T-helper 9 cell (primary cell): ENCODE measurements at places on chromosomes 7 and 10.

- DNase-seq, result no peak
These were observed 31.3 kb downstream of the TMEM270 start for GRCh38 chr7:73892003-73892999.

DNA sequence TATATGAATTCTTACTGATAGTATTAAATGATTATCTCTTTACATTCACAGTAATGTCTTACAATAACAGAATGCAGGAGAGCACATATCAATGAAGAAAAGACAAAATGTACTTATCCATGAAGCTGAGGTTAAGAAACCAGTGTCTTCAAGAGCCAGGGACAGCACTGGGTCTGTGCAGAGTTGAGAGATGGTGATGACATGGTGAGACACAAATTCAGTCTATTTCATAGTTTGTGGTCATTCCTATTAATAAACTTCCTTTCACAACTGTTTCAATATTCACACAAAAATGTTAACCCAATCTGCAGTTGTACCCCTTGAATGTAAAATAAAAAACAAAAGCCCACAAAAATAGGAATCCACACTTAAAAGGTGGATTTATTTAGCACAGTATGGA is 5.3 kb upstream of the MAGI2 start:
- no peak for DNase-seq

- DNase-seq, result no peak
These were observed 434.1 kb downstream of the GRM8 start for GRCh38 chr7:126818393-126819196.

- DNase-seq, result no peak
These were observed 2.2 kb upstream of the FZD8 start for GRCh38 chr10:35644050-35644950.

GRCh38 chr7:70303780-70304179 is 705.5 kb downstream of the AUTS2 start:
- no peak for DNase-seq

GRCh38 chr10:110008518-110009339 is 945 bp downstream of the ADD3 start:
- peak; percentile 29 for DNase-seq

- DNase-seq, result no peak
These were observed 618.6 kb upstream of the CNTNAP2 start for GRCh38 chr7:145497911-145498525.

- no peak for DNase-seq
These were observed 130.6 kb downstream of the SPAG6 start for GRCh38 chr10:22475651-22476600.

GRCh38 chr10:121076776-121077715 is 225.9 kb downstream of the WDR11 start:
- no peak for DNase-seq

DNA sequence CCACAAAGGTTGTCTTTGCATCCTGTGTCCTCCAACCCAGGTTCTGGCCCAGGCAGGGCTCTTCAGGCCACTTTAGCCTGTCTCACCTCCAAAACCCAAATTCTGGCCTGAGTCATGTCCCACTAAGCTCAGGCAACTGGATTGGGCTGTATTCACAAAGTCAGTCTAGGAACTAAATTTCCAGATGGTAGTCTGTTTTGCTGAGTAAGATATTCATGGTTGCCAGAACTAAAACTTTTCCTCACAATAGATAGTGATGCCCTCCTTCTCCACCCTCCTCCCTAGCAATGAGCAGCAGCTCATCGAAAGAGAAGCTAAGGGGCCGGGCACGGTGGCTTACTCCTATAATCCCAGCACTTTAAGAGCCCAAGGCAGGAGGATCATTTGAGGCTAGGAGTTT is 2.9 kb upstream of the ZNF713 start:
- DNase-seq, result no peak

GRCh38 chr7:158680754-158681153 is 23.9 kb downstream of the NCAPG2 start:
- DNase-seq, result no peak

- DNase-seq, result no peak
These were observed 6.8 kb upstream of the MACC1 start for GRCh38 chr7:20224025-20224424.

DNA sequence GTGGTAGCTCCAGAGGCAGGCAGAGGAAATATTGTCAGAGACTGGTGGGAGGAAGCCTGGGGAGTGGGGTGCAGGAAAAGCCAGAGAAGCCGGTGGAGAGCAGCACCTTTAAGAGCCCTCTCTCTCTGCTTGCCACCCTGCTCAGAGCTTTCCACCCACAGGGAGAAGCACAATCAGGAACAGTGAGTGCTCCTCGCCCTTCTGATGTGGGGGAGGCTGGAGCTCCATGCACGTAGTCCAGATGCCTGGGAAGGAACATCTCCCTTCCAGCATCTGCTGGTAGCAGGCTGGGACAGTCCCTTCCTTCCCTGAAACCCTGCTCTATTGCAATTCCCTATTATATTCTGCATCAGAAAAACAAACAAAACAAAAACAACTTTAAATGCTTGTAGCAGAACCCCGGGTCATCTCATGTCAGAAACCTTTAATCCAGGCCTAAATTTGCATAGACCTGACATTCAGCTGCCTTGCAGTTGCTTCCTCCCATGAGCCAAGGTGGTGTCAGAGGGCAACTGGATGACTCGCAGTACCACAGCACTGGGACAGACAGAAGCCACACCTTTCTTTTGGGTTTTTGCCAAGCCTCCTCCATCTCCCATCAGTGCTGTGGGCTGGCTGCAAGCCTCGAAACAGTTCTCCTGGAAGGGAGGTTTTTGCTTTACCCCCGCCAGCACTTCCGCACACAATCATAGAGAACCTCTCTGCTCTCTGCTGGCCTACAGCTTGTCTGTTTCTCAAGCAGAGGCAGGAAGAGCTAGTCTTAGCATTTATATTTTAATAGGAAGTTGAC is 13.1 kb downstream of the AVPI1 start:
- DNase-seq, result no peak

DNA sequence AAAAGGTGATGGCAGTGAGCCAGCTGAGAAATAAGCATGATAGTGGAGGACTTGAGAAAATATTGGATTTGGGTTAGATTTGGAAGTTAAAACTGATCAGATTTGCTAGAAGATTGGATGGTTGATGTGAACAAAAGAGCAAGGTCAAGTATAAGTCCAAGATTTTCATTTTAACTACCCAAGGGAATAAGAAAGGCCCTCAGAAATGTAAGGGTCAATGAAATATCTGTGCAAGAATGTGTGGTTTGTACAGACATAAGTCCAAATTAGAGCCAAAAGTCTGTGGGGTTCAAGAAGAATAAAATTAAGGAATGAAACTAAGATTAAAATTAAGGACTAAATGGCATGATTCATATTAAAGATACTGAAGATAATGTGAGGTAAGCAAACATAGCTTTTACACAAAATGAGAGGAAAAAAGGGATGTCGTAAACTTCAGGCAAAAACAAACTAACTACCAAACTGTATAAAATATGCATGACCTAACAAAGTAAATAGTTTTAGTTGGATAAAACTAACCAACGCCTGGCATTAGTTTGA is 78.4 kb upstream of the CACNA2D1 start:
- no peak for DNase-seq

DNA sequence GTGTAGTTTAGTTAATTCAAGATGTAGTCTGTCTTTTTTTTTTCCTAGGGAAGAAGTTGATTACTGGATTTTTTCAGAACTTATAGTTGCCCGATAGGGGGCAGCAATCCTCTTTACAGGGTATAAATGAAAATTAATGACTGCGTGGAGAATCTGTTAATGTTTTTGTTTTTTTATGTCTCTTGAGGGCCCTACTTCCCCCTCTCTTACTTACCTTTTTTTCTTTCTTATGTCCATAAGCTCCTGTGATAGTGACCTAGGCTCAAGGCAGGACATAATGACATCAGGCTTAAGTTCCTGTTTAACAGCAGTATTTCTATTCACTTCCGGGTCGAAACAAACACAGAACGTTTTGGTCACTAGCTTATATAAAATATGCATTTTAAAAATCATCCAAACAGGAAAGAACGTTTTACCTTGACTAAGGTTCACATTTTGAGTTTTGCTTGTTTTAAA is 18.8 kb downstream of the CDC123 start:
- DNase-seq, result peak; percentile 37

DNA sequence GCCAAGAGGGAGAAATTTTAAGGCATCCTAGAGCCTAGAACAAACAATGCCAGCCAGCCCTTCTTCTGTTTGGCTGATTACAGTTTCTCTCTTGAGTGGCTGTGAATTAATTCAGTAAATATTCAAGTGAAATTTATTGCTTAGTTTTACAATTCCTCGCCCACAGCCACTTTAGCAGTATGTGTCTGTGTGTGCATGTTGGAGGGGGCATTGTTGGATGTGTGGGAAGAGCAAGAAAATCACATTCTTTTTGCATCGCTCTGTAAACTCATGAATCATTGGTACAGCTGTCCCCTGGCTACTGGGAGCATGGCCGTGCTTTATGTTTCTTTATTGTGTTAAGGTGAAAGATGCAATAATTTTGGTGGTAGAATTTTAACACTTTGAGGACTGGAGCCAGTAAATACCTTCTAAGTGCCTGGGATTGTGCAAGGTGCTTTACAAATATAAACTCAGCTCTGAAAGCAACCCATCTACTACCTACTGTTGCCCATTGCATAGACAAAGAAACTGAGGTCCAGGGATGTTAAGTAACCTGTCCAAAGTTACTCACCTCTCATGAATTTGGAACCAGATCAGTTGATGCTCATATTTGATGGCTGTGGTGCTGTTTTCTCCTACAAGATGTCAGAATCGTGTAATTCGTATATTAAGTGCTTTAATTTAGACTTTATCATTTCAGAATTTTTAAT is 89.9 kb upstream of the BTBD16 start:
- no peak for DNase-seq

DNA sequence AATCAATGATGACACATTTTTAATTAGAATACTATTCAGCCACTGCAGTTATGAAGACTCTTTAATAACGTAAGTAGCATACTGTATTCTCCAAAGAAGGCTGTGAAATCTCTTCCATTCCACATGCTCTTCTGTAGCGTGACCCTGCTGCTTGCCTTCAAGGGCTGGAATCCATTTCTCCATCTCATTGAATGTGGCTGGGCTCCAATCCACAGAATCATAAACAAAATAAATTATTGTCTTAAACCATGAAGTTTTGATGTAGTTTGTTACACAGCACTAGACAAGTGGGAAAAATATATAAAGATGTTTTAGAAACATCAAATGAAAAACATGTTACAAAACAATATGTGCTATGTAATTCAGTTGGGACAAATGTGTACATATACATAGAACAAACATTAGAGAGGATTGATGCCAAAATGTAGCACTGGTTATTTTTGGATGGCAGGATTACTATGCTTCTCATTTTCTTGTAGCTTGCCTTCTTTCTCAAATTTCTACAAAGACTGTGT is 410.8 kb upstream of the PODXL start:
- no peak for DNase-seq

- DNase-seq, result no peak
These were observed 33.4 kb upstream of the SLC39A12 start for GRCh38 chr10:17918187-17918903.

- no peak for DNase-seq
These were observed 116.4 kb downstream of the C10orf105 start for GRCh38 chr10:71603150-71603549.

- no peak for DNase-seq
These were observed 472.1 kb downstream of the SEMA3D start for GRCh38 chr7:84714765-84715164.

DNA sequence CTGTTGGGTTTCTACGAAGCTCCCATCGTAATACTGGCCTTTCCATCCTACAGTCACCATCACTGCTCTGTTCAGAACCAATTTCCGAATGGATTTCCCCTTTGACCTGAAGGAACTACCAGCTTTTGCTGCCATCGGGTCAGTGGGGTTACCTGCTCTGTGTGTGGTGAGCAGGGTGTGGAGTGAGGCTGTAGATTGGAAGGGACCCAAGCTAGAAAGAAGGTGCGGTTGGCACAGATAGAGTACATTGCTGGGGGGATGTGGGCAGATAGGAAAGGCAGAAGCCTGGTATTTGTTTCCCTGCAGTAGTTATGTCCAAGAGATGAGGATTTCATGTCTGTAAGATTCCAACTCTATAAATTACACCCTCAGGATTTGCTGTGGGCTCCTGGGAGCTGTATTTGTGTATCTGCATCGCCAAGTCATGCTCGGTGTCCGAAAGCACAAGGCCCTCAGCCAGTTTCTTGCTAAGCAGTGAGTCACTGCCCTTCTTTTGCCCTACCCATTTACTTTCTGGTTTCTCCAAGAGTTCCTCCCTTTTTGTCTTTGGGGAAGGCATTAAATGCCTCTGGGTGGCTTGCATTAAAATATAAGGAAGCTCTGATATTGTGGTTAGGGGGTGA is 15.4 kb downstream of the CLCN1 start:
- no peak for DNase-seq

DNA sequence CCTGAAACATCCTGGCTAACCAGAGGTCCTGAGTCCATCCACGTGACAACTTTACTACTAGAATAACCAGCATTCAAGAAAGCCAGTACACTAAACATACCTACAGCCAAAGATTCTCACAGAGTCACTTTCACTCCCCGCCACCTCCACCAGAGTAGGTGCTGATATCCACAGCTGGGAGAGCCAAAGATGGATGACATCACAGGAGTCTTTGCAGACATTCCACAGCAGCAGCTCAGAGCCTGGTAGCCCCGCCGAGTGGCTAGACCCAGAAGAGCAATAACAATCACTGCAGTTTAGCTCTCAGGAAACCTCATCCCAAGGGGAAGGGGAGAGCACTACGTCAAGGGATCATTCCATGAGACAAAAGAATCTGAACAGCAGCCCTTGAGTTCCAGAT is 13.5 kb upstream of the ADAM22 start:
- no peak for DNase-seq

DNA sequence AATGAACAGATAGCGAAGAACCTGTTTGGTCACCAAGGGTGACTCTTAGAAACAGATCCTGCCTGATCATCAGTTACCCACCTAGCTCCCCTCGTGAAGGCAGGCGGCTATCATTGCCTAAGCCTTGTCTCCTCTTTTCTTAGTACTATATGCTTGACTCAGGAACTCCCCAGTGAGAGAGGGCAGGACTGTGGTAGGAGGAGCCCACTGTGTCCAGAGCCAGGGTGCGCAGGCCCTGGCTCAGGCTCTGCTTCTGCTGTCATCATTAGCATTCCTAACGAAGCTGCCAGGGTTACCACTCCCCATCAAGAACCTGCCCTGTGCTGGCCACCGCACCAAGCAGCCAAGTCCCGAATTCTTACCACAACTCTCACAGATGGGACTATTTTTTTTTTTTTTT is 160.8 kb downstream of the CHN2 start:
- DNase-seq, result no peak

GRCh38 chr10:82150123-82150900 is 275.3 kb downstream of the NRG3 start:
- DNase-seq, result no peak

DNA sequence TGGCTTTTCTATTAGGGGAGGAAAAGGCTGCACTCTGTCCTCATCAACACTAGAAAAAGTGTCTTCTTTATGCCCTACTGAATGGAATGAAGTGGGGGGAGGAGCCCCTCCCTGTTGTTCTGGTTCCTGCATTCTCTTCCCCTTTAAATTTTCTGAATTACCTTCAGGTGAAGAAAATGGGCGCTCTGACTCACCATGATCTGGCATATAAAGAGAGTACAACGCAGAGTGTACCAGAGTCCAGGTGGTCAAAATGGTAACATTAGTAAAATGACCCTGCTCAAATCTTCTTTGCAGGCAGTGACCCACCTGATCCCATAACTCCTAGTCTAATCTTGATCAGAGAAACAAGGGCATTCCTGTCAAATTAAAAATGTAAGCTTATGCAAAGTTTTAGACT is 80.7 kb downstream of the THSD7A start:
- DNase-seq, result no peak
